ENCODE measurements at places on chromosomes 7 and 10. TPM values are rescaled to one million over a fixed set of nuclear protein-coding genes. Genes with fewer than 3 reads are reported as not detected.

- DNase-seq: no peak
These were observed 42.3 kb upstream of the CDHR3 start for GRCh38 chr7:105920766-105921165.

DNA sequence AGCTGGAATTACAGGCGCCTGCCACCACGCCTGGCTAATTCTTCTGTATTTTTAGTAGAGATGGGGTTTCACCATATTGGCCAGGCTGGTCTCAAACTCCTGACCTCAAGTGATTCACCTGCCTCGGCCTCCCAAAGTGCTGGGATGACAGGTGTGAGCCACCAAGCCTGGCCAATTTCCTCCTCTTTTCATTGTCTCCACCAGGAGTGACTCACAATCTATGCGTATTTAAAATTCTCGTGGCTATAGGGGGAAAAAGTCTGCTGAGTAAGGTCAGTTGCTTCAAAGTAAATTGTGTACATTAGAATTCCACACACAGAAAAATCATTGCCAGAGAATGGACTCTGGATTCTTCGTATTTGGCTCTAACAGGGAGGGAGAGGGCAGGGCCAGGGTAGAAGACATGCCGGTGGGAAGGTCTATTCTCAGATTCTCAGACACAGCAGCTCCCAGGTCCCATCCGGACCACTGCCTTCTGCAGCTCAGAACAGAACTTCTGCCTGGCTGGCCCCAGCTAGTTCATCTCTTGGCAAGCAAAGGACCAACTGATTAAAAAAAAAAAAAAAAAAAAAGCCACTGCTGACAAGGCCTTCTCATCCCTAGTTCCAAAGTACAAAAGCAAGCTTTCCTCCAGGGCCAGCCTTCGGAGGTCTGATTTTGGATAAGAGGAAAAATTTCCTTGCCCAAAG, 22.2 kb downstream of the PSPH start:
- DNase-seq: no peak

- DNase-seq: no peak
These were observed 113.8 kb upstream of the HPS1 start for GRCh38 chr10:98560565-98560964.

GRCh38 chr10:72087392-72087968, 871 bp downstream of the SPOCK2 start:
- no peak for DNase-seq

DNA sequence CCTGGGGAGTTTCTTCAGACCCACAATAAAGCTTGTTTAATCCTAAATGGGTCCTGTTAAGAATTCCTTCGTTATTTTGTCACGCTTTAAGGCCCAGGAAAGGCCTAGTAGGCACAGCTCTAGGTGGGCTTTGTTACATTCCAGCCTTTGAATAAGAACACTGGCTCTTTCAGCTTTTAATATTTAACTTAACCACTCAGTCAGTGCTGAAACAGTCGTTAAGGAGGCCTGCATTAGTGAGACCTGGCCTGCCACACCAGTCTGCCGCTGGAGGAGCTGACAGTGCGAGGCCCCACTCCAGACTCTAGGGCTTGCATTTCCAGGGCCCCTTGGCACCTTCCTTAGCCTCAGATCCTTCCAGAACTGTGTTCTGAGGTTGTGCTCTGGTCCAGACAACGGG, 351.4 kb downstream of the GLRX3 start:
- no peak for DNase-seq

The VPS37D gene
- 1.2 TPM for total RNA-seq

The GIMAP2 gene
- total RNA-seq: 4.9 TPM

The TMEM178B gene
- 0.53 TPM for total RNA-seq

The LDB3 gene
- total RNA-seq: 0.09 TPM

The HACD1 gene
- 1.9 TPM for total RNA-seq

The PRPS1L1 gene
- not detected for total RNA-seq

All from right lobe of liver (tissue), 6 donors.